CD4-positive, alpha-beta T cell treated with Interleukin-6 at 100 ng/mL for 8 hours (primary cell): ENCODE measurements at places on chromosomes 5 and 9.

DNA sequence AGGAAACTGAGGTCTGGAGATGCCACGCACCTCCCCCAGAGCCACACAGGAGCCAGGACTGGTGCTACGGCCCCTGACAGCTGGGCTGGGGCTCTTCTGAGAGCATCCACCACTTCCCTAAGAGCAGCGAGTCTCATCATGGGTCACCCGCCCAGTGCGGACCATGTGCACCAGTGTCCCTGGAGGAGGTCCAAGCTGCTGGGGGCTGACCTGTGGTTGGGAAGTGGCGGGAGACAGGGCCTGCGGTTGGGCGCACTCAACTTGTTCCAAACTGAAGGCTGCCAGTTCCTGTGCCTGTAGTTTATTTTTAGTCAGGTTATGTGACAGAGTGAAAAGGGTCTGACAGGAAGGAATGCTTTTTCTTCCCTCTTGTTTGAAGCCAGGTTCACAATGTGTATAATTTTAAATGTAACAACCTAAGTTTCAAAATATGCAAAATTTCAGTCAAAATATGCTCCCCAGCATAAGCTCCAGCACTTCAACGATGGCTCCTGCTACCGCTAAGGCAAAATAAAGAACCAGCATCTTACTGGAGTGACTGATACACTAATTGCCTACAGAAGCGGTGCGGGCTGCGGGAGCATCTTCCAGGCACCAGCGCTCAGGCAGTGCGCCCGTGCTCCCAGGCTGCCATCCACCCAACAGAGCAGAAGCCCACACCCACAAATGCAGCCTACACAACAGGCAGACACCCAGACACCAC is 14.8 kb downstream of the BARHL1 start:
- DNase-seq = no peak

DNA sequence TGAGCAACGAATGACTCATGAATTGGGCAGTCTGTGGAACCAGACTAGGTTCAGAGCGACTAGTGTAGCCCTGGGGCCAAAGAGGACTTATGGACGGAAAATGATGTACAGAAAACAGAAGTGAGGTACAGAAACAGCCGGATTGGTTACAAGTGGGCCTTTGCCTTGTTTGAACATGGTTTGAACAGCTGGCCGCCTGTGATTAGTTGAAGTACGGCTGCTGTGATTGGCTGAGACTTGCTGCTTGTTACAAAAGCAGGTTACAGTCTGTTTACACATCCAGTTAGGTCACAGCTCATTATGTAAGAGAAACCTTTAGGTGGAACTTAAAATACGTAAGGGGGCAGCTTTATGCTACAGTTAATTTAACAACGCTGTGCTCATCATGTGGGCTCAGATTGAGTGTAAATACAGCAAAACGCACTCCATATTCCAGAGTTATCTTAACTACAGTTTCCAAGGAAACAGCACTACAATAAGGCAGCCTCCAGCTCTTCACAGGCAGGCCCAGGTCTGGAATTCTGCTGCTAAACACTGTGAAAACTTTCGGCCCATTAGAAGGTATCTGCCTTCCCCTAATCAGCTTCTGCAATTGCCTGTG is 6.5 kb downstream of the AMACR start:
- DNase-seq = no peak

DNA sequence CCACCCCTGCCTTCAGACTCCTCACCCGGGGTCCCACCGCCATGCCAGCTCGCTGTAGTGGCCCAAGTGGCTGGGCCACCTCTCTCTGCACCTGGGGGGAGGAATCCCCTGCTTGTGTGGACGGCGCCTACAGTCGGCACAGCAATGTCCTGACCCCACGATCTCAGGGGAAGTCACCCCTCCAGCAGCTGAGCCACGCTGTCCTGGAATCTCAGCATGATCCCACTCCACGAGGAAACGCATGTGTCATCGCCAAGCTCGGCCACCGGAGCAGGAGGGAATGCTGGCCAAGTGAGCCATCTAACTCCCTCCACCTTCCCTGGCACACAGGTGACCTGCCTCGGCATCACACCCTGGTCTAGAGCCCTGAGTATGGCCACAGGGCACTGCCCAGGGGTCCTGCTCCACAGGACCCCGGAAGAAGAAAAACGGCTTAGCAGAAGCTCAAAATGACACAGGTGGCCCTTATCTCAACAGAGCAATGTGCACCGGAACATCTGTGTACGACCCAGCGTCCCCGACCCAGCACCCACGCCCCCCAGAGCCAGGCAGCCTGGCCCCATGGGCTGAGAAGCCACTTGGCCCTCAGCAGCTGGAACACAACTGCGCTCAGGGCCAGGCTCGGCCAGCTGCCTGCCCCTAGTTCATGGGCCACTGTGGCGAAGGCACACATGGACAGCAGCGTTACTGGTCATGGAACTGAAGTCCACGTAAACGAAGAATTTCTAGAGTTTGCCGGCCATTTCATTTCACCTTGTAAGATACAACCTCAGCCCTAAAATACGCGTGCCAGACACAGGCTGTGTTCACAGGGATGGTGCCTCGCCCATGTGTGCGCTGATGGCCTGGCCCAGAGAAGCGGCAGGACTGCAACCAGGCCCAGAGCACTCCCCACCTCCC is 23.4 kb upstream of the CAMSAP1 start:
- no peak for DNase-seq

GRCh38 chr5:131996210-131997025 is 15.0 kb downstream of the ACSL6 start:
- no peak for DNase-seq

GRCh38 chr9:96660692-96661248 is 5.7 kb upstream of the PRXL2C start:
- DNase-seq = no peak

DNA sequence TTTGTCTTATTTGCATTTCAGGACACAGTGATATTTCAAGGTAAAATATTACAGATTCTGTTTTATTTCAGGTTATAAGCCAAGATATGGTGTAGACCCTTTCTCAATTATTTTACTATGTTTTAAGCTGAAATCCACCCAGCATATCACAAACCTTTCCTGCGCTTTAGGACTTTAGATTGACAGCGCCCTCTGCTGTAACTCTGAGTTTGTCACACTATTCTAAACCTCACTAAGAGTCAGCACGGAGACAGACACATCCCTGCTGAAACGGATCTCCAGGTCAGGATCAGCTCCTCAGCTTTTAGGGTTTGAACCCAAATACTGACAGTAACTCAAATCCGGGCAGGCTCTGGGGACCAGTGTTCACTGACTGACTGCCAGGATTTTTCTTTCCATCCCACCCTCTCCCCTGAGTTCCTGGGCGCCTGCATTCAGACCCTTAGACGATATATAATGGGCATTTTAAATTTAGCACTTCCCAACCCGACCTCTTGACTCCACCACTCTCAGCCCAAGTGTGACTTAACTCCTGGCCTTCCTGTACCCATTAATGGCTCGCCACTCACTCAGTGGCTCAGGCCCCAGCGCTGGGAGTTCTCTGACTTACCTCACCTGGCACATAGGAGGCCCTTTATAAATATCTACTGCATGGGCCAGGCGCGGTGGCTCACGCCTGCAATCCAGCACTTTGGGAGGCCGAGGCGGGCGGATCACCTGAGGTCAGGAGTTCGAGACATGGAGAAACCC is 33.5 kb downstream of the TLX3 start:
- DNase-seq = no peak

DNA sequence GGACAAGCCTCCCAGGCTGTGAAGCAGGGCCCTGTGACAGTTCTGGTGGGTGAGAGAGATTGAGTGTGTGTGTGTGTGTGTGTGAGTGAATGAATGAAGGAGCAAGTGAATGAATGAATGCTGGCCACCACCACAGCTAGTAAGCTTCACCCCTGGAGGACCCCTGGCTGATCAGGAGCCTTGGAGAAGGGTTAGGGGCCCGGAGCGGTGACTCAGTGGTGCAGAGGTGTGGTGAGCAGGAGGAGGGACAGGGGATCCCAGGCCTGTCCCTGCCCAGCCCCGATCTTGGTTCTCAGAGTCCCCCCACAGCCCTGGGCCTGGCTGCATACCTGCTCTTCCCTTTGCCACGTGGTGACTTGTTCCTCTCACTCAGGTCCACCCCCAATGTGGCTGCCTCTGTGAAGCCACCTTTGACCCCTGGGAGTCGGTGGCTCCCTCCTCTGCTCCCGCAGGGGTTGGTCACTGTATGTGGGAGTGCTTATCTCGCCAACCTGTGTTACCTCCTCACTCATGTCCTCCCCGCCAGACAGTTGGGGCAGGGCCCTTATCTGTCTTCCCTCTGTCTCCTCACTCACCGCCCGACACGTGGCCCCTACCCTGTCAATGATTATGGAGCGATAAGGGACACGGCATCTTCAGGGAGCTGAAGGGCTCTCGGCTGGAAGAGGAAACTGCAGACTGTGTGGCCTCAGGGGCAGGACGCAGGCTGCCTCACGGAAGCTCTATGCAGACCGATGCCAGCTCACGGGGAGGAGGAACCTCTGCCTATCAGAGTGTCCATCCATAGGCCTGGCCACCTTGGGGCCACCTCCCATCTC is 99.9 kb upstream of the PITX1 start:
- no peak for DNase-seq

- DNase-seq = no peak
These were observed 22.8 kb downstream of the PTCH1 start for GRCh38 chr9:95494022-95494415.

DNA sequence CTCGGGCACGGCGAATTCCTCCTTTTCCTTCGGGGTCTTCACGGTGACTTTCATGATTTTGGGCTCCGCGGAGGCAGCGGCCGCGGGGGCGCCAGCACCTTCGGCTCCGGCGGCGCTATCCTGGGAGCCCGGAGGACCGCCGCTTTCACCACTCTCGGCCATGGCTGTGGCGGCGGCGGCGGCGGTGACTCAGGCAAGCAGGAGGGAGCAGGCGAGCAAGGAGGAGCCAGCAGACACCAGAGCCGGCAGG is 315 bp downstream of the UBQLN1 start:
- DNase-seq = no peak

- DNase-seq = no peak
These were observed 5.0 kb upstream of the IFNA14 start for GRCh38 chr9:21244836-21245235.

DNA sequence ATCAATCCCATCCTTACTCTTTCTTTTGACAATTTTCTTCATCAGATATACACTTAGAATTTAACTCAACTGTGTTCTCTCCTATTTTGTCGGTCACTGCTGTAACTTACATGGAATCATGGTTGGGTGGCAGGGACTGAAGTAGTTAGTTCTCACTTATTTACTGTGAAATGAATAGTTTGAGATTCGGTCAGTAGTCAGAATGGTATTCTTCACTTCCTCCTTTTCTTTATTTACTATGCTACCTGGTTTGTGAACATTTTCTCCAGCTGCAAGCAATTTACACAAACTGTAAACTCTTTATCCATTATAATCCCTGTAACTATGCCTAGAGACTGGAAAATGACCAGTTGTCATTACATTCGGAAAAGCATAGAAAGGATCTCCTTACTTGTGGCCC is 41.5 kb upstream of the GDNF start:
- no peak for DNase-seq

GRCh38 chr5:110362261-110362660 is 364.2 kb downstream of the TMEM232 start:
- DNase-seq = no peak

DNA sequence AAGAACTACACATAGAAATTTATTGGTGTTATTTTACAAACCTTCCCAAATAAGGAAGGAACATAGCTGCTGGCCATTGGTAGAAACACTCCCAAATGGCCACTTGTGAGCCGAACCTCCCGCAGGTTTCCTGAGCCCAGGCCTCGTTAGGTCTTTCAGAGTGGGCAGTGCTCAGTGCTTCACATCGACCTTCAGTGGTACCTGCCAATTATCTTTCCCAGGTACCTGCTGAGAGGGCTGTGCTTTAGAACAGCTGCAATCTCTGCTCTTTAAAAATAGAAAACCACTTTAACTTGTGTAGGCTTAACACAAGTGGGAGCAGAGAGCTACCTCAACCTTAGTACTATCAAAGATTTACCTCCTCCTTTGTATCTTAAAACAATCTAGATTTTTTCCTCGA is 334.1 kb downstream of the RFX3 start:
- no peak for DNase-seq

DNA sequence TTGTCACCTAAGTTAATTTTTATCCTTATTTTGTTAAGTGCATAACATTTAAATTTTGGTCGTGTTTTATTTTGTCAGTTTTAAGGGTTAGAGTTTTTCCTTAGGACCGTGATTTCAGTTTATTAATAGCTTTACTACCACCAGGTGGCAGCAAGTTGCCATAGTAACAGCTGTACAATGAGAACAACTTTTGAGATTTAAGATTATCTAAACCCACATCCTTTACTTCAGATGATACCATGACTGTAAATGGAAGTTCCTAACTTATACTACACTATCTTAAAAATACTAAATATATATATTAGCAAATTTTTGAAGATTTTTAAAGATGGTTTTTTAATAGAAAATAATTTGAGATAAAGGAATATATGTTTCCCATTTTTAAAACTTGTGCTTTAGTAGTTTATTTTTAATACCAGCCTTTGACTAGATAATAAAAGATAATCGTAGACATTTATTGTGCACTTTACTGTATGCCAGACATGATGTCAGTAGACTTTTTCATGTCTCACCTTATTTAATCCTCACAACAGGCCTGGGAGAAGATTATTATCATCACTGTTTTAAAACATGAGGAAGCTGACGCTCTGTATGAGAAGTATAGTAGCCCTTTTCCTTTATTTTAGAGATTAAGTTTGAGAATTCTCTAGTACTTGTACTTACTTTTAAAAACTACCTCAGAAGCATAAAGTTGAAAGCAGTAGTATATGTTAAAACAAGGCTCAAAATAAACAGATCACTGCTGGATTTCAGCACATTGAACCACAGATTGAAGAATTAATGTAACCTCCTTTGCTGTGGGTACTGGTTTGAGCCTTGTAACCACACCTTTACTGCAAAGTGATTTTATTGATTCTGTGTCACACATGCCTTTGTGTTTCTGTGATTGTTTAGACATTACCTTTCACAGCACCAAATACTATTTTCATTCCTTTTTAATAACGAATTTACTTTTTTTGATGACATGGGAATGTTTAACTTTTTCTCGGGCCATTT is 27.5 kb downstream of the SREK1 start:
- peak; percentile 71 for DNase-seq

DNA sequence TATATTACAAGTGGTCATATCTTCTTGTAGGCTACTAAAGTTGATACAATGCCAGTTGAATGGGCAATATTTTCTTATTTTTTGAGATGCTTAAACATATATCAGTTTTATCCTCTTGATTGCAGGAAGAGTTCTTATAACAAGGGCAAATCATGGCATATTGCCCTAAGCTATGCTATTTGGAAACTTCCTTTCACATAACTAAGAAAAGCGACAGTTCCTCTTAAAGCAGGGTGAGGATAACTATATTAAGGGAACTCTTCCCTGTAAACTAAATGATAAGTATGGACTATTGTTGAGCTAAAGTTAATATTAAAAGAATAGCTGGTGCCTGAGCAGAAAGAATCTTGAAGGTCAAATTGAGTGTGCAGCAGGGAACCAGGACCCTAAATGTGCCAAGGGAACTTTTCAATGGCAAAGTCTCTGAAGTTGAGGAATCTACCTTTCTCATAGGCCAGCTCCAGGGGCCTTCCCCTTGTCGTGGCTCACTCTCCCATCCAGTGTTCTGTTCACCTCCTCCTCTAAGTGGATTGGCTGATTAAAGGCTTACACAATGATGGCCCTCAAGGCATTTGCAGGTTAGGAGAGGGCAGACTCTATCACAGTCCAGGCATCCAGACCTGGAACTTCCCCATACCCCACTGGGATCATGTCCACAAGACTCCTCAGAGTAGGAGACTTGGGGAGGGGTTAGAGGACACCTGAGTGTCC is 26.8 kb downstream of the FYB1 start:
- no peak for DNase-seq

GRCh38 chr9:88786291-88787079 is 204.8 kb upstream of the S1PR3 start:
- DNase-seq = no peak
